ENCODE measurements at places on chromosomes 1 and 21.

DNA sequence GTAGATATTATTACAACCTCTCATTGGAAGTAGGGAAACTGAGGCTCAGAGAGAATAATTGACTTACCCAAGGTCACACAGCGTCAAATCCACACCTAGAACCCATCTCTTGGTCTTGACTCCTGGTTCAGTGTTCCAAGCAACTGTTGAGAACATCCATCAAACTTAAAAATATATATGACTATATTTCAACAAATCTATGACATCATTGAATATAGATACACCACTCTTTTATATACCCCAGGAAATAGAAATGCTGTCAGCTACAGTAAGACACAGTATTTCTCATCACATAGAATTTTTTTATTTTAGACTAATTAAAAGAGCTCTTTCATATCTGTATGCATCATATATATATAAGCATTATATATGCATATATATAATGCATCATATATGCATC lies 56.9 kb downstream of the RUNX3 start:
- no peak for DNase-seq

DNA sequence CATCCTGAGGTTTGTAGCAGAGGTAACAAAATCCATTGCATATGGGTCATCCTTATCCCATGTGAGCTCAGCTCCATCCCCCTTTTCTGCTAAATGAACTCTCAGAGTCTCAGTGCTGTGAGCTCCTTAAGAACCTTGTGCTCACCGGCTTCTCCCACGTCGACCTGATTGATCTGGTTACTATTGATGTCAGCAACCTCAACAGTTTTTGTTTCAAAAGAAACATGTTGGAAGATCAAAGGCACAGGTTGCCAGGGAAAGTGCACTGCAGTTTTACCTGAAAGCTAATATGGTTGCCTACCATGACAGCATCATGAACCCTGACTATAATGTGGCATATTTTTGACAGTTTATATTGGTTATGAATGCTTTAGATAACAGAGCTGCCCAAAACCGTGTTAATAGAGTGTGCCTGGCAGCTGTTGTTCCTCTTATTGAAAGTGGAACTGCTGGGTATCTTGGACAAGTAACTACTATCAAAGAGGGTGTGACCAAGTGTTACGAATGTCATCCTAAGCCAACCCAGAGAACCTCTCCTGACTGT lies 131.4 kb downstream of the HS2ST1 start:
- no peak for DNase-seq

GRCh38 chr1:93288558-93288957 lies 57.1 kb upstream of the DR1 start:
- DNase-seq = no peak

DNA sequence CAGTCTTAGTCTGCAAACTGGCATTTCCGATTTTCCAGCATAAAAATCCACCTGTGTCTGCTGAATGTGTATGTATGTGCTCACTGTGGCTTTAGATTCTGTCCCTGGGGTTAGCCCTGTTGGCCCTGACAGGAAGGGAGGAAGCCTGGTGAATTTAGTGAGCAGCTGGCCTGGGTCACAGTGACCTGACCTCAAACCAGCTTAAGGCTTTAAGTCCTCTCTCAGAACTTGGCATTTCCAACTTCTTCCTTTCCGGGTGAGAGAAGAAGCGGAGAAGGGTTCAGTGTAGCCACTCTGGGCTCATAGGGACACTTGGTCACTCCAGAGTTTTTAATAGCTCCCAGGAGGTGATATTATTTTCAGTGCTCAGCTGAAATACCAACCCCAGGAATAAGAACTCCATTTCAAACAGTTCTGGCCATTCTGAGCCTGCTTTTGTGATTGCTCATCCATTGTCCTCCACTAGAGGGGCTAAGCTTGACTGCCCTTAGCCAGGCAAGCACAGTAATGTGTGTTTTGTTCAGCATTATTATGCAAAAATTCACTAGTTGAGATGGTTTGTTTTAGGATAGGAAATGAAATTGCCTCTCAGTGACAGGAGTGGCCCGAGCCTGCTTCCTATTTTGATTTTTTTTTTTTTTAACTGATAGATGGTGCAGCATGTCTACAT lies 2.5 kb upstream of the OLFML3 start:
- no peak for DNase-seq

DNA sequence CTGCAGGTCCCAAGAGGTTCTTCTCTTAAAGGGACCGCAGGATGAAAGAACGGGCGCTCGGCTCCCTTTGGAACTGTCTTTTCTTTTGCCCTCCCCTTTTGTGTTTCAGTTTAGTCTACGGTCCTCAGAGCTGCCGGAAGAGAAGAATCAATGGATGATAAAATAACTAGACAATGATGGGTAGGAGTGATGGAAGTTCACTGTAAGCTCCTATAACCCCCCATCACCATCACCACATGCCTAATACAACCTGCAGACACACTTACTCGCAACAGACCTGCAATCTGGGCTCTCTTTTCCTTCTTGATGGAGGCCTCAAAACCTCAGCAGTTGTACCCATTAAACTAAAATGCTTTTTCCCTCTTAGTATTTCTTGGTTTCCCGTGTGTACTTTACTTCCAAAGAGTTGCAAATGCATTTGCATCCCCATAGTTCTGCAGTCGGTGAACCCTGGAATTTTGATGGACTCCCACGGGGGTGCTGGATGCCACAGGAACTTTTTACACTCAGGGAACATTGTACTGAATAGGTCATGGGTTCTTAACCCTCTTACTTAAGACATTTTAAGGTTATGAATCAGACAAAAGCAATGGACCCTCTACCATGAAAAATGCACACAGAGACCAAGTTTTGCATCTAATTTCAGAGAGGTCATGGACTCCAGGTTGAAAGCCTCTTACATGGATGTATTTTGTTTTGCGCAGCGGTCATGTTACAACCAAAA lies 633 bp upstream of the RFX5 start:
- DNase-seq = no peak

DNA sequence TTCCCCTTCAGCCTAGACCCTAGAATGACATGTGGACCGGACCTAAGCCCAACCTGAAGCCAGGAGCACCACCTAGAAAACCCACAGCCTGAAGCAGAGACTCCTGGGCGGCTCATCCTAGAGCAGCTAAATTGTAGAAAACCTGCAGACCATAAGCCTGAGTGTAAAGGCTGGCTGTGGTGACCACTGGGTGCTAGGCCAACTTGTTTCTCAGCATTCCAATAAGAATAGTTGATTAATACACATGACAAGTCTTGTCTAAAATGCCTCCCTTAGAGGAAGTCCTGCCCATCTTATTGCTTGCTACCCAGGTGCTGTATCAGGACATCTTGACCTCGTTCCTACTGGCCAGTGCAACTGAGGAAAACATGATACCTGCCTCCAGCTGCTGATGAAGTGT lies 23.3 kb upstream of the CASQ2 start:
- DNase-seq = no peak

- no peak for DNase-seq
Measured at GRCh38 chr21:43907751-43908150, 42.7 kb downstream of the AGPAT3 start.

Measured in brain pericyte (primary cell).